Anterior cingulate cortex (tissue), 58 donors: ENCODE measurements at places on chromosomes 4 and X.

DNA sequence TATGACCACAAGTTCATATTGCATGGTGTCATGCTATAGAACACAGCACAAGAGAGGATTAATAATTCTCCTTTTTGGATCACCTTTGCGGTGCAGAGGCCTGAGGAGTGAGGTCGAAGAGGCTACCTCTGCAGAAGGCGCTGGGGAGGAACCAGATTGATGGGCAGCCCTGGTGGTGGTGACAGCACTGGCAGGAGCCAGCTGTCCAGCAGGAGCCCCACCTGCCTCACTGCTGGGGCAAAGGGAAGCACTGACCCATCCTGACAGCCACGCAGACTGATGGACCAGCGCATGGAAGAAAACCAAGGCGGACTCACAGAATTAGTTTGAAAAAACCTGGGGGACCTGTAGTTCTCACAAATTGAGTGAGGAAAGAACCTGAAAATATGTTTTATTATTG lies 50.9 kb downstream of the COX18 start:
- no peak for DNase-seq

DNA sequence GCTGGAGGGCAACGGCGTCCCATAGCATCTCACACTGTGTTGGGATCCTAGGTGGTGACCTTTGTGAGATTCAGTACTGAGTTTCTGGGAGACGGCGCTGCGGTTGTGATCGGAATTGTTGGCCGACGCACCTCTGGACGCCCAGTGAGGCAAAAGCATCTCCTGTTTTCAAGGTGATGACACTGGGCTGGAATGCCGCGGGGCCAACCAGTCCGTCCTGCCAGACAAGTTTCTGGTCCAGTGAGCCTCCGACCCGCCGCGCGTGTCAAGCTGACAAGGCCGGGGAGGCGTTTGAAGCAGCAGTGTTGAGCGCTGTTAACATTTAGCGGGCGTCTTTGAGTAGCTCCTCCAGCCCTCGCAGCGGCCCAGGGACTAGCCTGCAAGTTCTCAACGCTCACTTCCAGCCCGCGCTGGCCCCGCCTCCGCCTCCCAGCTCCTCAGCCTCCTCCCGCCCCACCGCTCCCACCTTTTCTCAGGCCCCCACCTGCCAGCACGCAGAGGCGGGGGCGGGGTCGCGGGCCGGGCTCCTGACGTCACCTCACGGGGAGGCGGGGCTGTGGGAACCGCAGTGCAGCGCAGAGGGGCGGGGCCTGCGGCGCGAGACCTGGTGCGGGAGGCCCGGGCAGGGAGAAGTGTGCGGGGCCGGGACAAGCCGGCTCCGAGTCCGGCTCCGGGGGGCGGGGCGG lies 482 bp upstream of the CDS1 start:
- peak; percentile 76 for DNase-seq

DNA sequence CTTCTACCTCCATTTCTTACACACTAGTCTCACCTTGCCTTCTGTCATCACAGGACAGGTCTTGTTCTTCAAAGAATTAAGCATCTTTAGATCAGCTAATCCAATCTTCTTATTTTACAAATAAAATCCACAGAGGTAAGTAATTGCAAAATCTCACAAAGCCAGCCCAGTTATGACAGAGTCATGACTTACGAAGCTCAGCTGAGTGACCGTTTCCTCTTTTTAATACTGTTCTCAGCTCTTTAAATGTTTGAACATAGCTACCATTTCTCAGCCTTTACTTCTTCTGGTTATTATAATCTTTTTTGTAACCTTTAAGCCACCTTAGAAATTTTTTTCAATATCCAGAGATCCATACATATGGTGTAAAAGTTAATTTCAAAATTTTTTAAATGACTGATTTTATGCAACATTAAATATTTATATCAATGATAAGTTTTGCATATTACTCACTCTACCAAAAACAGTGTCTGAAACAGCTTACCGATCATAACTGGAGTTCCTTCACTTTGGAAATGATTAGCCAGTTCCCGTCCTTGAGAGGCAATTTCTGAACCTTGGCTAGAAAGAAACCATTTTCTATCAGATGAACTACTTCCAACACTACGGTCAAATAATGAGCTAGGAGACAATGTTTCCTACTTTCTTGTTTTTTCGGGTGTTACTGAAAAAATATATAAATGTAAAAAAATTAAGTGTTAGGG lies 8.8 kb downstream of the ANKRD37 start:
- DNase-seq: no peak

DNA sequence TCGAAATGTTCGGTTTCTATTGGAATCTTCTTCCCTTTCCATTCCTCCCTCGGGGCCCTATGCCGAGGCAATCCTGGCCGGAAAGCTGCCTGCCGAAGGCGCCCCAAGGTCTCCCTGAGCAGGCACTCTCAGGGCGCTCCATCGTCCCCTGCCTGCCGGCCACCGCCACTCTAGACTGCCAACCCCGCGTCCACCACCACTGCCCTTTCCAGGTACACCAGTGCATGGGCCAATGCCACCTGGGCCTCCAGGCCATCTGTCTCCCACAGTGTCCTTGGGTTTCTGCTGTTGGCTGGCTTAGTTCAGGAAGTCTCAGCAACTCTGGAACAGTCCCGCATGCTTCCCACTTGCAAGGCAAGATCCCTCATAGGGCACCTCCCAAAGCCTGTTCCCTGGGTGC lies 14.6 kb downstream of the CTAG1A start:
- no peak for DNase-seq

DNA sequence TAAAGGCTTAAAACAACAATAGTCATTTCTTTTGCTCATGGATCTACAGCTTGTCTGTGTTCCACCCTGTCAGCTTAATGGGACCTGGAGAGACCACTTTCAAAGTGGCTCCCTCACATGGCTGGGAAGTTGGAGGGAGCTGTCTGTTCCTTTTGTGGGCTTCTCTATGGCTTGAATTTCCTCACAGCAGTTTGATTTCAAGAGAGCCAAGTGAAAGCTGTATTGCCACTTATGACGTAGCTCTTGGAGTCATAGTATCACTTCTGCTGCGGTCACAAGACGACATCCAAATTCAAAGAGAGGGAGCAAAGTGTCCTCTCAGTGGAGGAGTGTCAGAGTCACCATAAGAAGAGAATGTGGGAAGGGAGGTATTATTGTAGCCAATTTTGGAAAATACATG lies 22.7 kb upstream of the ACSL1 start:
- no peak for DNase-seq

DNA sequence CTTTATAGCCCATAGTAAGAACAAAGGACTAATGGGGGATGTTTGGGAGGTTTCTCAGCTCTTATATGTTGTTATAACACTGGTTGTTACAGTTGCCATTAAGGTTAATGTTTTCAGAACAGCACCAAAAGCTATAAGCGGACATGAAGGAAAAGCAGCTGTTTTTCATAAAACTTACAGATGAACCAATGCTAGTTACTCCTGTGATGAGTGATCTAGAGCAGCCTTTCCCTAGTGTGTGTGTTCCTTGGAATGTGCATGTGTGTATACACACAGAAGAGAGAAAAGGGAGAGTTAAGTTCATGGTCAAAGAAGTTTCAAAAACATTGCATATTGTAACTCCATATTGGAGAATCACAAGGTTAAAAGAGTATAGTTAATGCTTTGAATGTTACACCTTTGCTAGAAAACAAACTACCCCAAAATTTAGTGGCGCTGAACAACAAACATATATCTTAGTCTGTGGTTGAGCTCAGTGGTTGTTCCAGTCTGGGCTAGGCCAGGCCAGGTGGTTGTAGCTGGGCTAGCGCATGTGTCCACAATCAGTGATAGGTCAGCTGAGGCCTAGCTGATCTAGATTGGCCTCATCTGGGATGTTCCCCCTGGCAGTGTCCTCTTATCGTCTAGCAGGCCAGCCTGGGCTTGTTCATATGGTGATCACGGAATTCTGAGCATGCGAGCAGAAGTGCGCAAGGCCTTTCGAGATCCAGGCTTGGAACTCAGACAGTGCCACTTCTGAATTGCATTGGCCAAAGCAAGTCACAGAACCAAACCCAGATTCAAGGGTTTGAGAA lies 151.0 kb downstream of the NHS start:
- DNase-seq: no peak

DNA sequence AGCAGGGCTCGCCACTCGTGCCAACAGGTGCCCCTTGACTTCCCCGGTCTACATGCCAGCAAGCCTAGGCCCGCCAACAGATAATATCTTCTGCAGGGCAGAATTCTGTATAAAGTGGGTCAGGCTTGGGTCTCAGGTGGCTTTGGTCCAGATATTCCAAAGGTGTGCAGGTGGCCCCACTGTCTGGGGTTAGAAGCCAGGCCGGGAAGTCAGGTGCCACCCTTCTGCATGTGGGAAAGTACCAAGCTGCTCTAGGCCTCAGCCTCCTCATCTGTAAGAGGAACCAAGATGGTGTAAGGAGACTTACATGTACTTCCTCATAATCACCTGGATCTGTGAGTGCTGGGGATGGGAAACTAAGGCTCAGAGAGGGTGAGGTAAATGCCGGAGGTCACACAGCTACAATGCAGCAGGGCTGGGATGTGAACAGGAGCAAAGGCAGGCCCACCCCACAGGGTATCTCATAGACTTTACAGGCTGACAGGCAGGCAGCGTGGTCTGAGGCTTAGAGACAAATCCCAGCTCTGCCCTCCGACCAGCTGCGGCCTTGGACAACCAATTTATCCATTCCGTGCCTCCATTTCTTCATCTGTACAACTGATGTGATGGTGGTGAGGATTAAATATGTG lies 35.9 kb downstream of the WDR1 start:
- no peak for DNase-seq

- no peak for DNase-seq
Observed at GRCh38 chr4:183797011-183797444, 108.1 kb upstream of the STOX2 start.

- no peak for DNase-seq
Observed at GRCh38 chrX:151860827-151861226, 51.9 kb upstream of the MAGEA4 start.

GRCh38 chr4:141307241-141307689 lies 86.6 kb downstream of the ZNF330 start:
- DNase-seq: peak; percentile 38

- no peak for DNase-seq
Observed at GRCh38 chr4:7877176-7877575, 62.5 kb downstream of the AFAP1 start.

- DNase-seq: no peak
Observed at GRCh38 chr4:7984286-7984925, 44.7 kb upstream of the AFAP1 start.

DNA sequence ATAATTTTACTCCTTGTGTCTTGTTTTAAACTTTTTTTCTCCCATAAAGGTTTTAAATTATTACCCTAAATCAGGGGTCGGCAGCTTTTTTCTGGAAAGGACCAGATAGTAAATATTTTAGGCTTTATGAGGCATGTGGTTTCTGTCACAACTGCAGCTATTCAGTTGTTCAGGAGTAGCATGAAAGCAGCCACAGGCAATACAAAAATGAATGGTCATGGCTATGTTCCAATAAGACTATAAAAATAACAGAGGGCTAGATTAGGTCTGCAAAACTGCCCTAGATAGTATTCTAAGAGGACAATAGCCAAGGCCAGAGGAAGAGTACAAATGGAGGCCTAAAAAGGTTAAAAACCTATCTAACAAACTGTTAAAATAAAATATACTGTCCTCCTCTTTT lies 24.6 kb downstream of the HERC5 start:
- no peak for DNase-seq

DNA sequence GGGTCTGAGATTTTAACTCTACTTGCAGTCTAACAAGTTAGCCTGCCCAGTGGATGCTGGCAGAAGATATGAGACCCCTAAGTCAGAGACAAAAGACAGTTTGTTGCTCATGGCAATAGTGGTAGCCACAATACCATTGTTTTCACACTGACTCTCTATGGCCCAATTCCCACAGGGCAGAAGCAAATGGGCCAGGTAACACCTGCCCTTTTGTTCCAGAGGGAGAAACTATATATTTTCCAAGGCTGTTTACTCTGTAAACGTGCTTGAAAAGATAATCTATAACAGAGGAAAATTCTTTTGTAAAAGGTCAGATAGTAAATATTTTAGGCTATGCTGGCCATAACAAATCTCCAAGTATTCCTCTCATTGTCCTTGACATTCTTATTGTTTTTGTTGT lies 57.2 kb upstream of the NPNT start:
- no peak for DNase-seq

DNA sequence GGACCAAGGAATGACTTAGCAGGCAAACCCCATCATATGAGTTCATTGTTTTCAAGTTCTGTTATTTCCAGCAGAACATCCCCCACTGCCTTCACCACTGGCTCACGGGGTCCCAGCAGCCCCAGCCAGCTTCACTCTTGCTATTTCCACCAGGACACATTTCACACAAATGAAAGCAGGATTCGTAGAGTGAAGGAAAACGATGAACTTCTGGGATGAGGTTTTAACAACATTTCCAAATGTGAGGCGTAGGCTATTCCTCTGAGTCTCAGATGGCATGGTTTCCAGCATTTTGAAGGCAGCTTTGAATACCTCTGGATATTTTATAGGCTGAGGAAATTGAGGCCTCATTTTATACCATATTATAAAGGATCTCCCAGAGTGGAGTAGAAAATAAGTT lies 32.9 kb upstream of the EGFL6 start:
- DNase-seq: no peak

DNA sequence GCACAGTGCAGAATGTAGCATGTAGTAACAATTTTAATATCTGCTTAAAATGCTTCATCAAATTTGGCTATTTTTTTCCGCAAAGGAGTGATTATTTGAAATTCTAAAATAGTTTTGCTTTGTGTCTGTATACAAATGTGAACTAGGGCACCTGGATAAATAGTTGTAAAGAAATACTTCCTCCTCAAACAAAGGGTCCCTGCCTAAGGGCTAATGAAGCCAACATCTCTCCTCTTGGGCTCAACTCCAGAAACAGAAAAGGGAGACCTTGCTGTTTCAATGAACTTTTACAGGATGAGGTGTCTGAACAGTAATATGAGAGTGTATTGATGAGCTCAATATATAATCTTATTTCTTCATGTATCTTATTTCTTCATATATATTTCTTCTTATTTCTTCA lies 30.8 kb upstream of the SCOC start:
- DNase-seq: no peak

DNA sequence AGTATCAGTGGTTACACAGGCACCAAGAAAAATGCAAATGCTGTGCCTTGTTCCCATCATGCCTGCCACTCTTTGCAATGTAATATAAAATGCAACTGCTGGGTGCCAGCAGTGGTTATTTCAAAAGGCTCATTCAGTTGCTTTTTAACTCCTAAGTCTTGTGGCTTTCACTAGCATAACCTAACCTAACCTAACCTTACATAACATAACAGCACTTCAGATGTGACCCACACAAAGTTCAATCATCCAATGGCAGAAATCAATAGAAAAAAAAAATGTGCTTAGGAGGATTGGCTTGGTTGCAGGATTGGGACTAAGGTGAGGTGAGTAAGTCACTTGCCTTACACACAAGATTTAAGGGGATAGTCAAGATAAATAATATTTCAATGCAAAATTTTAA lies 60.2 kb upstream of the VMA21 start:
- no peak for DNase-seq

- DNase-seq: no peak
Observed at GRCh38 chr4:37631551-37631950, 54.6 kb downstream of the RELL1 start.

GRCh38 chrX:10041383-10041782 lies 74.2 kb downstream of the CLDN34 start:
- DNase-seq: no peak
